ENCODE measurements at places on chromosomes 5 and 9.

GRCh38 chr9:138101444-138102234 lies 224.1 kb downstream of the CACNA1B start:
- DNase-seq = no peak

GRCh38 chr5:117776977-117777376 lies 1202.4 kb upstream of the SEMA6A start:
- no peak for DNase-seq

- no peak for DNase-seq
Measured at GRCh38 chr9:93141771-93142483, 7.9 kb upstream of the NINJ1 start.

- DNase-seq = peak; percentile 56
Measured at GRCh38 chr5:133274597-133274935, 222.8 kb downstream of the HSPA4 start.

DNA sequence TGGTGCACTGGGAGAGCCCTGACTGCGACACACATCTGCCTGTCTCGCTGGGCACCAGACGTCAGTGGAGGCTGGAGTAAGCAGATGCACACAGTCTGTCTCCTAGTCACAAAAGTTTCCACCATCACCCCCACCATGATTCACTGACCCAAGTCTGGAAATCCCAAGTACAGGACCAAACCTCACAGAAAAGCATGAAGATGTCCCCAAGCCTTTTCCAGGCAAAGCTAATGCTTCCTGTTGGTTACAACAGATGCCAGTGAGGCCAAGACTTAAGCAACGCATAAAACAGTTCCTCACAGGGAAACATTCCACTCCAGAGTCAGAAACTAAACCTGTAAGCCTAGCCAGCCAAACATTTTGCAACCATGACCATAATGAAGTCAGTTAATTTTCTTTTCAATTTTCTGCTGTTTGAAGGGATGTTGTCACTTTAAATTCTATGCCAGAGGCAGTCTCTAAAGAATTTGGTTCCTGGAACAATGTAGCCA lies 259.3 kb upstream of the SLC30A5 start:
- peak; percentile 5 for DNase-seq

DNA sequence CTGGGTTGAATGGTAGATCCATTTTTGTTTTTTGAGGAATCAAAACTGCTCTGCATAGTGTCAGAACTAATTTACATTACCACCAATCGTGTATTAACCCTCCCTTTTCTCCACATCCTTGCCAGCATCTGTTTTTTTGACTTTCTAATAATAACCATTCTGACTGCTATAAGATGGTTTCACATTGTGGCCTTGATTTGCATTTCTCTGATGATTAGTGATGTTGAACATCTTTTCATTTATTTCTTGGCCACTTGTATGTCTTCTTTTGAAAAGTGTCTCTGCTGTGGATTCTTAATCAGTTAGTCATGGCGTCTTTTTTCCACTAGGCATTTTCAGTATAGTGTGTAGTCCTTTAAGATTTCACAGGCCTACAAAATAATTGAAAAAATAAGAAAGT lies 2144.3 kb upstream of the C9orf72 start:
- no peak for DNase-seq

DNA sequence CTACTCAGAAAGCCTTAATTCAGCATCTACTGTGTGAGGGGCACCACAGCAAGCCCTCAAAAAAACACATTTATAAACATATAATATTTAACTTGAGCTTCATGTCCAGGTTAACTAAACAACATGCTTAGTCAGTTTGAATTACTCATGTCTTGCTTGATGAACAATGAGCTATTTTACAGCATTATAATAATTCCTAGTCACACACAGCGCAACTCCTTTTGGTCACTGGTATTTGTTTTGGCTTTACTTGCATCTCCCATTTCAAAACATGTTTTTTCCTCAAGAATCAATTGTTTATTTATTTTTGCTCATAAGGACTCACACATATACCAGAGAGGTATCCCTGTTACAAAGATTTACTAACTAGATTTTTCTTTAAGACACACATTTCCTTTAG lies 616.7 kb upstream of the DAB2 start:
- DNase-seq = no peak

- no peak for DNase-seq
Measured at GRCh38 chr5:143791848-143792731, 19.9 kb upstream of the HMHB1 start.

DNA sequence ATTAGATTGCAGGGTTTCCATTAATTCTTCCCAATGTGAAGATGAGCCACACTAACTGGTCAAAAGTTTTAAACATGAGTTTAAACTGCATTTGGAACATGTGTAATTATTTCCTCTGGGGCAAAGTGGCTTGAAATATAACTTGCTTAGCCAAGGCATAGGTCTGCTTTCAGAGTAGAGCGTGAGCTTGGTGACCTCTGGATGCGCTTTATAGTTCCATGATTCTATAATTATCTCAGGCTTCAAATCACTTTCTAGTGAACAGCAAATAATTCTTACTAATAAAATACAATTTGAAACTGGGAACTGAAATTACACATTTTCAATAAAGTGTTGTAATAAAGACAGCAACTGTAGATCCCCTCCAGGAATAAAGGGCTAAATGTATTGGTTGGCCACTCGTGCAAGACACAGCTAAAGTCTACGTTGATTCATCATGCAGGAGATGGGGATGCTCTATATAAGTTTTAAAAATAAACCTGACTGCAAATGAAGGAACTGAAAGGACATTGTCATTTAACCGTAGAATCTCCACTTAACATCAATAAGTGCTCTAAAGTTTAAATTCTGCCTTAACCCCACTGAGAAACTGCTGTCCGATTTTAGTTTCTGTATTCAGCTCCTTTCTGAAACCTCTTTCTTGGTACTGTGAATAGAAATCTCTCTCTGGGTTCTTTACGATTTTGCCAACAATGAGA lies 460.0 kb downstream of the PSAT1 start:
- DNase-seq = no peak

- no peak for DNase-seq
Measured at GRCh38 chr5:164237486-164237885, 732.1 kb downstream of the MAT2B start.

- no peak for DNase-seq
Measured at GRCh38 chr5:177314376-177315342, 3.0 kb upstream of the MXD3 start.

DNA sequence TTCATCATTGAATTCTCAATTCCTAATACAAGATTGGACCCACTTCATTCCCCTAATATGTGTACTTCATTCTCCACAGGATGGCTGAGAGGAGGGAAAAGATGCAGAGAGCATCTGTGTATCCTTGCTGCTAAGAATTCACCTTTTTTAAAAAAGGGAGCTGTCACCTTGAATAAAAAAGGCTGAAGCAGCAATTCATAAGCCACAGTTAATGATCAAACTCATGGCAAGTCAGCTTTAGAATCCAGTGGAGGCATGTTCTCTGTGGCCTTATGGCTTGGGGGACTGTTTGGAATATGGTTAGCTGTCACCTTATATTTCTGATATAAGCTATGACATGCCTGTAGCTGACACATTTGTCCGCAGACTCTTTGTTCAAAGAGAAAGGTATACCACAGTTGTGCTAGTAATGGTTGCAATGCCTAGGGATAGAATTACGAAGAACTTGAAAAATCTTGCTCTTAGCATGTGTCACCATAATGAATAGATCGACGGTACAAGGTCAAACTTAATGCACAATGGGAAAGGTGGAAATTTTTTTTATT lies 256.8 kb upstream of the TNC start:
- DNase-seq = no peak

- DNase-seq = no peak
Measured at GRCh38 chr9:2486988-2487387, 134.6 kb upstream of the VLDLR start.

DNA sequence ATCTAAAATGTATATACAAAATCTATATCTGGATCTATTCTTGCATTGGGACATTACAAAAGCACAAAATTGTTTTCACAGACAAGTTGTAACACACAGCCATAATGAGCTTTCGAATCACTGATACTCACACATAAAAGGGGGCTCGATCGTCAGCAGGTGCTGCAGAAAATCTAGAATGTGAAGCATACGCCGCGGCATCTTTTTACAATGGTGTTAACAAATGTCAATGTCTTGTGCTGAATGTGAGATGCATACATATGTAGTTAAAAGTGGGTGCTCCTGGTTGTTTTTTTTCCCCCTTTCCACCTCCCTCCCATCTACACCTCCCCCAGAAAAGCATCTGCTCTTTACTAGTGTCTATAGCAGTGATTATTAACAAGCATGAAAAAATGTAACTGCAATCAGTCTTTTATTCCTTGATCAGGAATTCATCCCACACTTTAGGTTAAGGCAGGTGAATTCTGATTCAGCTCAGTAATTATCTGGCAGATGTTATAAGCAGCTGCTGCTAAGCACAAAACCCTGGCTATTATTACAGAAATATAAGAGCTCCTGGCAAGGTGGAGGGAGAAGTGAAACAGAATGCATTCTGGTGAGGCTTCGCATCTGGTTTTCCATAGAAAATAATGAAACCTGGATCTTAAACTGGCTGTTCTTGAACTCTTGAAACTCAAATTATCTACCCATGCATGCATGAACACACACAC lies 114.1 kb downstream of the MPDZ start:
- DNase-seq = no peak

GRCh38 chr9:32991897-32992594 lies 9.4 kb downstream of the APTX start:
- no peak for DNase-seq

- DNase-seq = no peak
Measured at GRCh38 chr9:21037278-21037677, 5.8 kb upstream of the HACD4 start.

DNA sequence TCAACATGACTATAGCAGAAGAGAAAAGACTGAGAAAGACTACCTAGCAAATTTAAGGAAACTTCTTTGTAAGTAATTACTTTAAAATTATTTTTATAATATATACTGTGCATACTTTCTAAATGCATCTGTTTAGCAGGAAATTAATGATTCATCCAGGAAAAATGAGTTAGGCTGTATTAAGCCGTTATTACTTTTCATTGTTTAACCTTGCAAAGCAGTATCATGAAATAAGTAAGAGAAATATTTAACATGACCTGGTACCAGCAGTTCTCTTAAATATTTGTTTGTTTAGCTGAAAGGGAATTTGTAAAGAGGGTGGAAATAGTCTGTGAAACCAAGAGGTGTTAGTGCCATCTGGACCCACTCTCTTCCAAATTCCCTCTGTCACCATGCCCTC lies 175.0 kb downstream of the GNAQ start:
- DNase-seq = no peak

- no peak for DNase-seq
Measured at GRCh38 chr9:76845254-76845653, 60.7 kb downstream of the PRUNE2 start.

GRCh38 chr9:109022873-109023272 lies 9.6 kb upstream of the CTNNAL1 start:
- DNase-seq = no peak

GRCh38 chr9:935348-935965 lies 41.0 kb upstream of the DMRT3 start:
- DNase-seq = peak; percentile 33

GRCh38 chr9:38091310-38092199 lies 22.5 kb upstream of the SHB start:
- no peak for DNase-seq

DNA sequence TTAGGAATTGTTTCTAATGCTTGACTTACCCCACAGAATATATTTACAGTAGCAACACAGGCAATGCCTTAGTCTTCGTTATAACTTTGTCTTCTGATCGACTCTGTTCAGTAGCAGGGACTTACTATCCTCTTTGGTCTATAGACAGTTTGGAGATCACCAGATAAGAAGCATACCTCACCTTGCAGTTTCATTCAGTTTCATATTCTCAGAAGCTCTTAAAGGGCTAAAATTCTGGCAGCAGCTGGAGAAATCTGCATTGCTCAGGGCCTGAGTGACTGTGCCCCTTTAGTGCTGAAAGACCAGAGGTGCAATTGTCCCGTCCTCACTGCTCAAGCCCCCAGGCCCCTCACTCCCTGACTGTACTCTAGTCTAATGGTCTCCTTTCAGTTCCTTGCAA lies 26.0 kb downstream of the ZBTB43 start:
- DNase-seq = no peak

GRCh38 chr5:41747708-41748107 lies 122.5 kb downstream of the OXCT1 start:
- no peak for DNase-seq

GRCh38 chr9:18359335-18359734 lies 114.6 kb upstream of the ADAMTSL1 start:
- no peak for DNase-seq

GRCh38 chr5:125398466-125398865 lies 652.0 kb upstream of the ZNF608 start:
- DNase-seq = no peak

- no peak for DNase-seq
Measured at GRCh38 chr9:16915126-16915831, 44.8 kb upstream of the BNC2 start.

DNA sequence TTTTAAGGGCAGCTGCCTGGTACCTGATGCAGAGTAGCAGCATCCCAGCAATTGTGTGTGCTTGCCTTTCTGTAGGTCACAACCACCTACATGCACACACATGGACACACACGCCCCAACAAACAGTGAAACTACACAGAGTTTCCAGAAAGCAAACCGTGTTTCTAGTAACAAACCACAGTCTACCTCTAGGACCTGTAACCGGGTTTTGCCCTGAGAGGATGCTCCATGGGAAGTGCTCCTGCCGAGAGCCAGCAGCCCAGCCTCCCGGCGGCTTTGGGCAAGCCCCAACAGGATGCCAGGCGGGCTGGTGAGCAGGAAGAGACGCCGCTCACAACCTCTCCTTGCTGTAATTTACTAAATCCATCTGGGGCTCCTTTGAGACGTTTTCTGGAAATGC lies 4.1 kb upstream of the TCF7 start:
- no peak for DNase-seq

DNA sequence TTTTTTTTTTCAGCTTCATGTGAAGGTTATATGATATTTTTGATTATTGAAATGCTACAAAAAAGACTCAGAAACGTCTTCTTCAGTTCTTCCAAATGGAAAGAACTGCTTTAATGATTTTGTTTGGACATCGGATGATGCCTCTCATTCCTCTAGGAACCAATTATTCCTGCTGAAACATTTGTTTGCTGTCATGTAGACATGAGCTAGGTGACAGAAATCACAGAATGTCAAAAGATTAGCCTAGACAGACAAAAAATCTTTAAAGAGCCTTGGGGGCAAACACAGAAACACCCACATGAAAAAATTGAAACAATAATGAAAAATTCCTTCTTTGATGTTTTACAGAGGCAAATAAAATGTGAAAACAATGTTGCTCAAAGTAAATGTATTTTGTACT lies 244.2 kb upstream of the EDIL3 start:
- no peak for DNase-seq

DNA sequence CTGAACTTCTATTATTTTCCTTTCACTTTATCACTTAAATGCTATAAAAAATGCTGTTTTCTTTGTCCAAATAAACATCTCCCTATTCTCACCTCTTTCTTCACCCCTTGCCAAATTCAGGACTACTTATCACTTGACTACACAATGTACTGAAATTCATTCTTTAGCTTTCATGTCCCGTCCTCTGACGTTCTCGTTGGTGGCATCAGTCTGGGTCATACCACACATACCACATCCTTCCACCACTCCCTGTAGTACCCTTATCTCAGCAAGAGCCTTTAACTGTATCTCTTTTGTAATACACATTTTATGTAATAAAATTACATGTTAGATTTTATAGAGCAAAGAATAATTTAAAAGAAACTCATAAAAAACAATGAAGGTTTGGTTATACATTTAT lies 231.1 kb upstream of the PAPPA start:
- no peak for DNase-seq

GRCh38 chr5:180785794-180786221 lies 16.8 kb downstream of the MGAT1 start:
- peak; percentile 66 for DNase-seq

- DNase-seq = no peak
Measured at GRCh38 chr9:126647585-126648411, 34.1 kb downstream of the LMX1B start.

- no peak for DNase-seq
Measured at GRCh38 chr5:95841914-95842812, 19.6 kb upstream of the GLRX start.
